ENCODE measurements at places on chromosomes 6 and 20. TPM values are rescaled to one million over a fixed set of nuclear protein-coding genes. Genes with fewer than 3 reads are reported as not detected.

The SLC4A11 gene
- 1.6 TPM for total RNA-seq

DNA sequence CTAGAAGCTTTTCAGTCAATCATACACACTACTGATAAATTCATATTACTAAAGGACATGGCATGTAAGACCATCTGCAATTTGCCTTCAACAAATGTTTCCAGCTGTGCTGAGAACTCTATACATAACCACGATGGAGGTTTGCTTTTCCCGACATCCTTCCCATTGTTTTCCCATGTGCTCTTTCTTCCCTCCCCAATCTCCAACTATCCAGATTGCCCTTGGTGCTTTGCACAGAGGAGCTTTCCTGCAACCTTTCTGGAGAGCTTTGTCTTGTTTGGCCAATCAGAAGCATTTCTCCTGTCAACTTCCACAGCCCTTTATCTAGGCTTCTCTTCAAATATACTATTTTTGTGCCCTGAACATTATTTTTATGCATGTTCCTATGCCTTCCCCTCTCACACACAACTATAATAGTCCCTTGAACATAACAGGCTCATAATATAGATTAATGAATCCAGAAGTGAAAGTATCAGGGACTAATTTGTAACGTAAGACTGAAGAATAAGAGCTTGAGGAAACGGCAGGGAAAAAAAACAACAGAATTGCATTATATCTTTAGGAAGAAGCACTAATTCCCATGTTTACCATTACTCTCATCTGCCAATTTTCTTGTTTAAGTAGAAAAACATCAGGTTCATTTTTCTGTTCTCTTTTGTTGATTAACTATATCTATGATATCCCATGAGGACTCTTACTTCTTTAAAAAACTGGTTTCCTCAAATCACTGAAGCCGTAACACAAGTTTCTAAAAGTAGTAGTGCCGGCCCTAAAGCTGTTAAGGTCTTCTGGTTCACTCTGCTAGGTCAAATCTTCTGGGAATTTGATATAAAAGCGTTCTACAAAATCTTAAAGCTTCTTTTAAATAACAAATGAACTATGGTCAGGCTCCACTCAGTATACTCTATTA, 20.1 kb downstream of the SMLR1 start:
- DNase-seq: no peak

The GABRR1 gene
- total RNA-seq: not detected

The PSMB9 gene
- 59.6 TPM for total RNA-seq

DNA sequence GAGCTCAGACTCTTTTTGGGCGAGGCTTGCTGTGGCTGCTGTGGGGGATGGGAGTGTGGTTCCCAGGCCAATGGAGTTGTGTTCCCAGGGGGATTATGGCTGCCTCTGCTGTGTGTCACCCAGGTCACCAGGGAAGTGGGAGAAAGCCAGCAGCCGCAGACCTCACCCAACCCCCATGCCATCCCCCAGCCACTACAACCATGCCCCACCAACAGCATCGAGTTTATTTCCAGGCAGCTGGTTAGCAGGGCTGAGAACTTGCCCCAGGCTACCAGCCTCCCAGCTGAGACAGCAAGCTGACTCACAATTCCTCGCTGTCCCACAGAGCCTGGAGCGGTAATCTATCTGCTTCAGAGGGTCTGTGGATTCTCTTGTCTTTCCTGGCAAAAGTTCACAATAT, 331.7 kb downstream of the FRK start:
- no peak for DNase-seq

The TCP11 gene
- total RNA-seq: 0.32 TPM

The OPRM1 gene
- total RNA-seq: not detected

- DNase-seq: peak; percentile 21
Measured at GRCh38 chr6:44925100-44925739, 402.9 kb upstream of the RUNX2 start.

The BACH2 gene
- total RNA-seq: 0.64 TPM

- DNase-seq: no peak
Measured at GRCh38 chr6:68737061-68737460, 102.0 kb downstream of the ADGRB3 start.

The LPA gene
- total RNA-seq: not detected

The DSP gene
- total RNA-seq: 28.1 TPM

The RUNX2 gene
- 9.7 TPM for total RNA-seq

- peak; percentile 26 for DNase-seq
Measured at GRCh38 chr6:136341967-136342366, 52.3 kb upstream of the BCLAF1 start.

The LINC00237 gene
- not detected for total RNA-seq

The PGC gene
- total RNA-seq: not detected

DNA sequence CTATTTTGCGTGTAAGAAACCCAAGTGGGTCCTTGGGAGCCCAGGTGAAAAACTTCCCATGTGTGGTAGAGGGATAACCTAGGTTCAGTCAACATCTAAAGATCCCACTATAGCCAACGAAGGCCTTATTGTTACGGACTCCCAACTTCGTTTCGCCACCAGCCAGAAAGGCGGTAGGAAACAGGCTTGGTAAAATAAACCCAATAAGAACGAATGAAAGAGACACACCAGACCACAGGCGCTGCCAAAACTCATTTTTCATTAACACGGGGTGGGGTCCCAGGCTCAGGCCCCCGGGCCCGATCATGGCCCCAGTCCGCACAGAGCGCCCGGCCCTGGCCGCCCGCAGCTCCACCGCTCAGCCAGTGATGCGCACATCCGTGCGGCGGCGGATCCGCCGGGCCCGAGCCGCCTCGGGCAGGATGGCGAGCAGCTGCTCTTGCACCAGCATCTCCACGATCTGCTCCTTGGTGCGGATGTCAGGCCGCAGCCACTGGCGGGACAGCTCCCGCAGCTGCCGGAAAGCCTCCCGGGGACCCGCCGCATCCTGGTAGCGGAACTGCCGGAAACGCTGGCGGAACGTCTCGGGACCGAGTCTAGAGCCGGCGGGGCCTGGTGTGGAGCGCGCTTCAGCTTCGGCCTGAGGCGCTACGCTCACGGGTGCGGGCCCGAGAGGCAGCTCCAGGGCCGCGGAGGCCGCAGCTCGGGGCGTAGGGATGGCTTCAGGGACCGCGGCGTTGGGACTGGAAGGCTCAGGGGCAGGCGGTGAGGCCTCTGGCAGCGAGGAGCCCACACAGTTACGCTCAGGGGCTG, 709 bp downstream of the SCAND1 start:
- DNase-seq: peak; percentile 59

The MATN4 gene
- not detected for total RNA-seq

The RAET1L gene
- not detected for total RNA-seq

DNA sequence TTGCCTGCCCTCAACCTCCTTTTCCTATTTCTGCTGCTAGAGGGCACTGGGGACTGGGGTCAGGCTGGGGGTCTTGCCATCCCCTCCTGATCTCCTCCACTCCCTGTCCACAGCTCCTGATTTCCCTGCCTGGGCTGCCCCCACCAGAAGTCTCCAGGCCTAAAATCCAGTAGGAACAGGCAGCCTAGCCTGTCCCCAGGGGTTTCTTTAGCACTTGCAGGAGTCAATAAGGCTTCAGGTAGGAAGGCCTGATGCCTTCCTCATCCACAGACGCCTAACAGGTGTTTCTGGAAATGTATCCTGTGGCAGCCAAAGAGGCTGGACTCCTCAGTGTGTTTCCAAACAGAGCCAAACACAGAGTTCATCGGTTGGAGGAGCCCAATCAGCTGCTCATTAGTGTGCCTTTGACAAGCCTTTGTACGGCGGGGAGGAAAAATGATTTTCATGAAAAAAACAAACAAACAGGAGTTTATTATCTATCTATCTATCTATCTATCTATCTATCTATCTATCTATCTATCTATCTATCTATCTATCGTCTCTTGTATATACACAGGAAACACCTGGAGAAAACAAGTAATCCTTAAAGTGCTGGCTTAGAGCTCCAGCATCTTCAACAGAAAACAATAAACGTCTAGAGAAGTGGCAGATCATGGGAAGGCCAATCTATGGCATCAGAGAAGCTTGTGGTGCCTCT, 3.7 kb upstream of the RAET1E start:
- DNase-seq: no peak

DNA sequence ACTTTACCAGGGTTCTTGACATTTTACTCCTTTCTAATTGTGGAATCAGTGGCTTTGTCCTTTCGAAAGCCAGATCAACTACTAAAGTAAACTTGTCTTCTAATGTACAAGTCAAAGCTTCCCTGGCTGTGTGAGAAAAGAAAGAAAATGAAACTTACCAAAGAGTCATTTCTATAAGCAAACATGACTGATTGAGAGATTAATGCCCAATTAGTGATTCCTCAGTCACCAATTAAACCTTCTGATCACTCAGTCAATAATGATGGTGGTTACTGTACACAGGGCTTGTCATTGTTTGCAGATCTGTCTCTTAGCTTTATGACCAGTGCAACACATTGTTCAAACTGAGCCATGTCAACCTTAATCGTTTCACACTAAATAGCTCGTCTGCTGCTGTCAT, 1168.4 kb upstream of the CITED2 start:
- DNase-seq: no peak

- DNase-seq: no peak
Measured at GRCh38 chr20:43472671-43473380, 15.1 kb downstream of the SRSF6 start.

- peak; percentile 89 for DNase-seq
Measured at GRCh38 chr6:104639668-104640067, 220.1 kb downstream of the HACE1 start.

The BCLAF1 gene
- 116 TPM for total RNA-seq

- DNase-seq: peak; percentile 65
Measured at GRCh38 chr6:121951918-121952379, 447.5 kb upstream of the HSF2 start.

DNA sequence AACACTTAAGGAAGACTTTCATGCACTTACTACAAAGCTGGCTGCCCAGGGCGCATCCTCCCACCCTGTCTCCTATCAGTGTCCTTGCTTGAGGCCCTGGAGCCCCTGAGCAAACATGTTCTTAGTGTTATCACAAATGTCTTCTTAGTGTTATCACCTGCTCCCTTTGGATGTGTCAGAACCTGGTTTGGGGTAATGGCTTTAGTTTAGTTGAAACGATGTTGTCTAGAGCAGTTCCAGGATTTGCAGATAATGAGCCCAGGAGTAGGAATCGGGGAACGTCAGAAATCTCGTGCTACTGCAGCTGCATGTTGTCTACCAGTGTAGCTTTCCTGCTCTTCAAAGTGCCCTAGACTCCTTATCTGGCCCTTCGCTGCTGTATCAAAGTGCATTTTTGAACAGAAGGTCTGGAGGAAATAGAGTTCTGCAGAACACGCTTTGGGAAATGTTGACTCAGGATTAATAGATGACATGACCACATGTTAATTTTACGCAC, 69.6 kb downstream of the PHACTR2 start:
- peak; percentile 68 for DNase-seq

GRCh38 chr6:21078497-21078896, 515.1 kb upstream of the SOX4 start:
- DNase-seq: no peak

GRCh38 chr6:100176951-100177710, 183.1 kb upstream of the MCHR2 start:
- DNase-seq: no peak

- no peak for DNase-seq
Measured at GRCh38 chr6:138856654-138857053, 60.8 kb downstream of the ECT2L start.

DNA sequence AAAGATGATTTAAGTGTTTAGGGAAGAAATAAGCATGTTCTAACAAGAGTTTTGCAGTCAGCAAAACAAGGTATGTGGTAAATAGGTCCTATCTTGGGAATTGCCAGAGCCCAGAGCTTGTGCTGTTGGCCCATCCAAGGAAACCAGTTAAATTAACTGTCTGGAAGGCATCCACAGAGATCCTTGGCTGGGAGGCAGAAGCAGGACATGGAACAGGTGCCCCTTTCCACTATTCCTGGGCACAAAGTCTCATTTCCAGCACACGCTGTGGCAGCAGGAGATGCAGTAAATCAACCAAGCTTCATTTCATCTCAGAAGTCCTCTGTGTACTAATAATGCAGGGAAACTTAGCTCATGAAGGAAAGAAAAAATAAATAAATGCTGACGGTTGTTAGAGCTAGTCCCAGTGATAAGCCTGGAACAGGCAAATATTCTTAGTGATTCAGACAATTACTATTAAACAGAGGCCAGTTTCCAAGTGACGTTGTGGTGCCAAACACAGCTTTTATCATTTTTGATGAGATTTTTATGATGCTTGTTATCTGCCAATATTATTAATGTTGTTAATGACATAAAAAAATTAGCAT, 39.8 kb upstream of the SNAP25 start:
- no peak for DNase-seq

The TRIM10 gene
- not detected for total RNA-seq

- DNase-seq: peak; percentile 18
Measured at GRCh38 chr6:143555071-143555492, 43.6 kb upstream of the FUCA2 start.

The RAB32 gene
- 148 TPM for total RNA-seq

The TFAP2C gene
- total RNA-seq: 18.1 TPM

GRCh38 chr6:96016334-96017069, 728 bp downstream of the FUT9 start:
- no peak for DNase-seq

DNA sequence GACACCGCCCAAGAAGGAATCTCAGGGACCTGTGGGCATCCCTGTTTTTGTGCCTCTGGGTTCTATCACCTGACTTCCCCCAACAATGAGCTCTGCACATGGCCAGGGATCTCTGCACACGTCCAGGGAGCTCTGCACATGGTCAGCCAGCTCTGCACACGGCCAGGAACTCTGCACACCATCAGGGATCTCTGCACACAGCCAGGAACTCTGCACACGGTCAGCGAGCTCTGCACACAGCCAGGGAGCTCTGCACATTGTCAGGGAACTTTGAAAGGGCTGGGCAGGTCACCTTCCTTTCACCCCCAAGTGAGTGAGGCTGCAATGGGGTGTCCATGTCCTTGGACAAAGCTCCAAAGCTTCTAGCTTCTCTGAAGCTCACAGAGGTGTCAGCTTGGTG, 5.2 kb upstream of the SLCO4A1 start:
- DNase-seq: no peak

- no peak for DNase-seq
Measured at GRCh38 chr6:103277936-103278335, 1581.8 kb downstream of the HACE1 start.

Data from fibroblast of villous mesenchyme (primary cell).